ENCODE measurements at places on chromosomes 2 and 18.

GRCh38 chr2:37764739-37765138, 93.3 kb upstream of the CDC42EP3 start:
- no peak for DNase-seq

GRCh38 chr2:196836440-196836839, 27.3 kb upstream of the C2orf66 start:
- no peak for DNase-seq

DNA sequence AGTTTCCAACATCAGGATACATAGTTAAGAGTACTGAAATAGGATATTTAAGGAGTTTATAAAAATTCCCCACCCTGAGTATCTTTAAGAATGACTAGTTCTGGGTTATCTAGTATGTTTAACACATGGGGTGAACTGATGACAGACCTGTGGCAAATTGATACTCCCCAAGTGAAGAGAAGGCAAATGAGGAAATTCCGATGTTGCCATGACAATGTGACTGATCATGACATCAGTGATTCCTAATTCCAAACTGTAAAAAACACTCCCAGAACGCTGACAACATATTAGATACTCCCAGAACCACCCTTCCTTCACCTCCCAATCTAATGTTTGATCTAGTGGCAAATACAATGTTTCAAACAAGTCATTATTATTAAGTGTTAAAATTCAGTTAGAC, 77.6 kb downstream of the RBMS1 start:
- no peak for DNase-seq

DNA sequence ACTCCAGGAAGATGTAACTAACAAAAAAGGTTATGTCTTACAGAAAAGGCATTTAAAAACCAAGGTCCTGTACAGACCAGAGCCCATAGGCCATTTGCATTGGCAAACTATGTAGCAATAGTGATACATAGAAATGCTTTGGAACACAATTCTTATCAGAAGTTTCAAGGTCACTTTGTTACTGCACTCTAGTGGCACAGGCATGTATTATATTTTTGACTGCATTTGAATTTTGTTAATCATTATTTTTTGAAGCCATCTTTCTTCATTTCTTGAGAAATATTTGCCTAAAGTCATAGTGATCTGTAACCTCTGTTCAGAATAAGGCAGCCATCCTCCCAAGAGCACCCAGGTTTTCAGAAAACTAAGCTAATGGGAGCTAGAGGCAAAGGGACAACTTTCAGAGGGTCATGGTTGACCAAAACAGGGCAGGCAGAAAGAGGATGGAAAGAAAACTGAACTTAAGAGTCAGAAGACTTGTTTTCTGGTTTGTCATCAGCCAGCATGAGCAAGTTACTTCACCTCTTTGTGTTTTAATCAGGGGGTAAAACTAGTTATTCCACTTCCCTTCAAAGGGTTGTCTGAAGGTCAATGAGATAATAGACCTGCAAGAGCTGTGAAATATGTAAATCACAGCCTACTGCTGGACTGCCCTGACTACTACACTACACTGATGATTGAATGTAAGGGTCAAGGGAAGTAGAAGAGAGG, 41.5 kb downstream of the SLC38A11 start:
- DNase-seq = peak; percentile 74

GRCh38 chr2:74391580-74392448, 11.7 kb upstream of the DCTN1 start:
- peak; percentile 94 for DNase-seq

DNA sequence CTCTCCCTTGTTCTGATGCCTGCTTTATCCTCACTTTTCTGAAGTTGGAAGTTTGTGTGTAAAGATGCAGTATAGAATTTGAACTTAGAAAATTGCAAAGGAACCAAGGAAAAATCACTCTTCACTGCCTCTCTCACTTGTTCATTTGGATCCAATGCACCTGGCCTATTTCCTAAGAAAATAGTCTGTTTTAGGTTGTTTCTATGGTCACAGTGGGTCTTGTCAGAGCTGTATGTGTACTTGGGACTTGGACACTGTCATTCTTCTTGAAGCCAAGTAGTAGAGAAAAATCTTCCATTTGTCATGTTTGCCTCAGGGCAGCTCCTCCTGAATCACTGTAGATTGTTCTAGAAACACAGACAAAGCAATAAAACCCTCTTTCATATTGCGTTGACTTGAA, 80.3 kb upstream of the SESTD1 start:
- no peak for DNase-seq

- no peak for DNase-seq
These were observed 92.3 kb upstream of the RANBP2 start for GRCh38 chr2:108626995-108627394.

- DNase-seq = no peak
These were observed 356.0 kb upstream of the TNP1 start for GRCh38 chr2:217215877-217216276.

GRCh38 chr2:229601396-229601795, 113.0 kb downstream of the DNER start:
- DNase-seq = no peak

- no peak for DNase-seq
These were observed 84.0 kb downstream of the RTN4 start for GRCh38 chr2:54966165-54966832.

- peak; percentile 1 for DNase-seq
These were observed 600 bp downstream of the KATNAL2 start for GRCh38 chr18:46917803-46918600.

DNA sequence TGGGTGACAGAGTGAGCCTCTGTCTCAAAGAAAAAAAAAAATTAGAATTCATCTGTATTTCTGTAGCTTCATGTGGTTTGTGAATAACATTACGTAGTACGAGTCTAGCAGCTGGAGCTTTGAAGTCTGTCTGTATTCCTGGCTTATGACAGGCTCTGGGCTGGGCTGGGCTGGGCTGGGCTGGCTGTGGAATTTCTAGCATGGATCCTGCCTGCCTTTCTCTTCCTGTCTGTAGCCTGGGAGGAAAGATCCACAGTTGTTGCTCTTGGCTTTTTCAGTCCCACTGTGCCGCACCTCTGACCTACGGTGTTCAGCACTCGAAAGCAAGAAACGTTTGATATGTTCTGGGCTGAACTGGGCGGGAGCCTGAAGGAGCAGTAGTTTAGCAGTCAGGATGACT, 55.4 kb downstream of the BOLA3 start:
- no peak for DNase-seq

- no peak for DNase-seq
These were observed 58.6 kb downstream of the LPIN1 start for GRCh38 chr2:11805024-11805423.

DNA sequence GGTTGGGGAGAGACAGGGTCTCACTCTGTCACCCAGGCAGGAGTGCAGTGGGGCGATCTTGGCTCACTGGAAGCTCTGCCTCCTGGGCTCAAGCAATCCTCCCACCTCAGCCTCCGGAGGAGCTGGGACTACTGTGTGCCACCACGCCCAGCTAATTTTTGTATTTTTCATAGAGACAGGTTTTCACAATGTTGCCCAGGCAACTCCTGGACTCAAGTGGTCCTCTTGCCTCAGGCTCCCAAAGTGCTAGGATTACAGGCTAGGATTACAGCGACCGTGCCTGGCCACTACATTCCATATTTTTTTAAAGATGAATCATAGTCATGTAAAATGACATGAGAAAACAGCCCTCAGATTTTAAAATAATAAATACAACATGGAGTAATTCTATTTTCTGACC, 32.3 kb downstream of the CWC22 start:
- DNase-seq = no peak
